Cardiac muscle cell (in vitro differentiated cells and primary cell): ENCODE measurements at places on chromosomes 1 and 21. TPM values are rescaled to one million over a fixed set of nuclear protein-coding genes. Genes with fewer than 3 reads are reported as not detected.

The EXOSC10 gene
- 52.0 and 52.3 TPM in 2 replicates for total RNA-seq

The PLEKHG5 gene
- total RNA-seq, result 21.8 and 34.8 TPM in 2 replicates

The OR2M3 gene
- total RNA-seq, result not detected in 2 replicates

The COL6A2 gene
- 212 and 260 TPM in 2 replicates for total RNA-seq

The PCP4L1 gene
- total RNA-seq, result 0.14 and 0.21 TPM in 2 replicates

The CA6 gene
- not detected in 2 replicates for total RNA-seq

The ATP6V1G3 gene
- not detected in 2 replicates for total RNA-seq

The TMEM200B gene
- 17.6 and 37.6 TPM in 2 replicates for total RNA-seq

The PRDM16 gene
- total RNA-seq, result 27.6 and 55.8 TPM in 2 replicates

The PLEKHN1 gene
- 0.36 TPM in 1 of 2 replicates, not detected in the other for total RNA-seq
